ENCODE measurements at places on chromosomes 11 and 22. TPM values are rescaled to one million over a fixed set of nuclear protein-coding genes. Genes with fewer than 3 reads are reported as not detected.

Gene CDC42EP1
- 95.3 TPM for total RNA-seq

GRCh38 chr11:28673691-28674432 lies 565.7 kb downstream of the METTL15 start:
- DNase-seq = peak; percentile 74

DNA sequence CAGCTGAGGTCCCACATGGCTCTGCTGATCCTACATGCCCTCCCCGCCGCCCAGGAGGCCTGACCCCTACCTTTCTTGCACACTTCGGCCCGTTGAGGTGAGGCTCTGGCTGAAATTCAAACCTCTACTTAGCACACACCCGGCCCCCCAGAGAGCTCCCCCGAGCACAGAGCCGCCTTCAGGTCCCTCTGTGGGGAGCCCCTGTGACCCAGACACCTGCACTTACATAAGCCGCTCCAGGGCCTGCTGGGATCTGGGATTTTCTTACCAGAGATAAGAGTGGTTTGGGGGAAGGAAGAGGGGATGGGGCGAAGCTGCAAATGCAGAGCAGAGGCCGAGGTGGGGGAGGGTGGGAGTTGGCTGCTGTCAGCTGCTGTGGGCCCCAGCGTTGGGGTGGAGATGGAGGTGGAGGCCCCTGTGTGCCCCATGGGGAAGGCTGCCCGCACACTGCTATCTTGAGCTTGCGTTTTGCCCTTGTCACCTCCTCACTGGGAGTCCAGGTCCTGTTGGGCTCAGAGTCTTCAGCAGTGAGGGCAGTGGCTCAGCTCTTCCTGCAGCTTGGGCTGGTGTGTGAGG lies 30.6 kb downstream of the CAPN1 start:
- no peak for DNase-seq

DNA sequence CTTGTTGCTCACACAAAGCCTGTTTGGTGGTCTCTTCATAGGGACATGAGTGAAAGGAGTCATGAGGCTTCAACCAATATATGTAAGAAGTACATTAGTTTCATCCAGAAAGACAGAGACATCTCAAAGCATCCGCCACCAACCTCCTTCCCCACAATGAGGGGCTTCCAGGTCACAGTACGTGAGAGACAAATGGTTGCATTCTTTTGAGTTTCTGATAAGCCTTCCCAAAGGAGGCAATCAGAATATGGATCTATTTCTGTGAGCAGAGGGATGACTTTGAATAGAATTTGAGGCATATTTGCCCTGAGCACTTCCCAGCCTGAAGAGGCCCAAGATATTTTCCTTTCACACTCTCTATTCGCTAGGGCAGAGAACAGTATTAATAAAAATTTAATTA lies 931.1 kb downstream of the FAM181B start:
- no peak for DNase-seq

- DNase-seq = no peak
Observed at GRCh38 chr11:114496915-114497314, 57.6 kb downstream of the REXO2 start.

DNA sequence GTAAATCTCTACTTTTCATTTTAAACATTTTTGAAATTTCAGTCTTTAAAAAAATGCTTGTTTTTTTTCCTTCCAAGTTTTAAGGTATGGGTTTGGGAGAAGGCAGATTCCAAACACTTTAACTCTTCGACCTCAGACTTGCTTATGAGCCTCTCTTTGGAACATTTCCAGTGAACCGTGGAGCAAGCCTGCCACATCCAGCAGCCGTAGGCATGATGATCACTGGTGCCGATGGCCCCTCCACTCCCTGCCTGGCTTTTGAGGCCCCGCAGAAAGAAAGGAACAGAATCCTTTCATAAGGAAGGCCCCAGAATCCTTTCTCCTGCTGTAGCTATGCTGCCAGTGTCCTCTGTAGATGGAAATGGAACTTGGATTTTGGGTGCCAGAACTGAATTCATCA lies 50.7 kb downstream of the BMAL1 start:
- DNase-seq = no peak

DNA sequence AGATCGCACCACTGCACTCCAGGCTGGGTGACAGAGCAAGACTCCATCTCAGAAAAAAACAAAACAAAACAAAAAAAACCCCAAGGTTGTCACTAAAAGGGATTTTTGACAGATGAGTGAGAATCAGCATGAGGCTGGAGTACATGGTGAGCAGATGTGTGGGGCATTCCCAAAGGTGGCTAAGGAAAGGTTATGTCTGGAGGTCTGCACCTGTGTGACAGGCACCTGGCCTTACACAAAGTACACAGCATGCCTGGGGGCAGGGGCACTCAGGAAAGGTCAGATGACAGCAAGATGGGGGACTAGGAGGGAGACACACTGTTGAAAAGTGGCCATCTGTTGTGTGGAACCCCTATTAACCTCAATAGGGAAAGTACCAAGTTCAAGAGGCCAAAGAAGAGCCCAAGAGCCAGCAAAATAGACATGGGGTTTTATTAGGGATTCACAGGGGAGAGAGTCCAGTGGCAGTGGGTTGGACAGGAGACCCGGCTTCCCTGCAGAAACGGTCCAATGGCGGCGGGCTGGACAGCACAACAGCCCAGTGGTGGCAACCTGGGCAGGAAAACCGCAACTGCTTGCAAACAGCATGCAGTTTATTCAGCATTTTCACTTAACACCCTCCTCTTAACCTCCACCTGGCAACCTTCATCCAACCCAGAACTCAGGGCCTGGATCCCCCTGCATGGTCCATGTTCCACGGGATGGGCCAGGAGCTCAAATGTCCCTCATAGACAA lies 101.1 kb downstream of the MICAL2 start:
- DNase-seq = no peak

Gene TRIM51
- not detected for total RNA-seq

- no peak for DNase-seq
Observed at GRCh38 chr11:70672991-70673653, 274.8 kb downstream of the CTTN start.

DNA sequence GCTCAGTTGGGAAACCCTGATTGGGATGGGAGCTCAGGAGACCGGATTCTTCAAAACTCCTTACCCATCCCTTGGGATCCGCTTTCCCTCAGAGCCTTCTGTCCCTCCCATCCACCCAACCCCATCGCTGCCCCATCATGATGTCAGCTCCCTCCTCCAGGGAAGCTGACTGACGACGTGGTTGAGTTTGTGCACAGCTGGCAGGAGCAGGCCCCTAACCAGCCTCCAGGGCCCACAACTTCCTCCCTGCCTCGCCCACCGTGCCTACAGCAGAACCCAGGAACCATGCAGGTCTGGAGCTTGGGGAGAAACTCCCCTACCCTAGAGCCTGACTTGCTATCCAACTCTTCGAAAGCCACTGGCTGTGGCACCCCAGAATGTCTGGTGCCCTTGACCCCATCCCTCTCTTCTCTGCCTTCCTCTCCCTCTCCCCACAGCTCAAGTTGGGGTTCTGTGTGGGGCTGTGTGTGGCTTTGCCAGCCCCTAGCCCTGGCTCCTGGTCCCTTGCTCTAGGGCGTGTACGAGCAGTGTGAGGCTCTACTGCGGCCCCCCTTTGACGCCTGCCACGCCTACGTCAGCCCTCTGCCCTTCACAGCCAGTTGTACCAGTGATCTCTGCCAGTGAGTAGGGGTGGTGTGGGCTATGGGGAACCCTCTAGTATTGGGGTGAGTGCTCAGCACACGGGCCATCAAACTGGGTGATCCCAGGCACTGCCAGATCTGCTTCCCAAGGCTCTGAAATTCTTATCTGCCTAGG lies 11.1 kb downstream of the OTOG start:
- DNase-seq = no peak

Gene CNGA4
- total RNA-seq = not detected

Gene FBLN1
- total RNA-seq = 0.90 TPM

- DNase-seq = no peak
Observed at GRCh38 chr22:46421267-46421666, 85.8 kb downstream of the TRMU start.

Gene MS4A15
- total RNA-seq = not detected

Measured in HT1080 (cell line).